ENCODE measurements at places on chromosomes 3 and 15.

GRCh38 chr3:182618085-182618732, 175.1 kb upstream of the ATP11B start:
- DNase-seq: peak; percentile 3

GRCh38 chr3:85627932-85628331, 669.1 kb downstream of the CADM2 start:
- DNase-seq: no peak

GRCh38 chr3:16795581-16795980, 89.2 kb upstream of the PLCL2 start:
- DNase-seq: no peak

DNA sequence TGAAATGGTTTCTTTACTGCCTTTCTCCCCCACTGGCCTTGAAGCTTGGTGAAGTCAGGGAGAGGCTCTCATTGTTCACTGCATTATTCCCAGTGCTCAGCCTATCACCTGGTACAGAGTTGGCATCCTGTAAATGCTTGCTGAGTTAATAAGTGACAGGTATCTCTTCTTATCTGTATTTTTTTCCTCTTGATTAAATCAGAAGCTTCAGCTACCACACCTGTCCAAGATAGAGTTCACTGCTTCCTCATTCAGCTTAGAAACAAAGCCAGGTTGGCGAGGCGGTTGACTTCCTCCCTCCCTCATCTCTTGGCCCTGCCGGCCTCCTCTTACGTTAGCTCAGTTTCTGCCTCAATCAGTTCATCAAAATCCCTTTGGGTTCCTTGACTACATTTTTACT, 142.8 kb downstream of the LIPC start:
- DNase-seq: no peak

DNA sequence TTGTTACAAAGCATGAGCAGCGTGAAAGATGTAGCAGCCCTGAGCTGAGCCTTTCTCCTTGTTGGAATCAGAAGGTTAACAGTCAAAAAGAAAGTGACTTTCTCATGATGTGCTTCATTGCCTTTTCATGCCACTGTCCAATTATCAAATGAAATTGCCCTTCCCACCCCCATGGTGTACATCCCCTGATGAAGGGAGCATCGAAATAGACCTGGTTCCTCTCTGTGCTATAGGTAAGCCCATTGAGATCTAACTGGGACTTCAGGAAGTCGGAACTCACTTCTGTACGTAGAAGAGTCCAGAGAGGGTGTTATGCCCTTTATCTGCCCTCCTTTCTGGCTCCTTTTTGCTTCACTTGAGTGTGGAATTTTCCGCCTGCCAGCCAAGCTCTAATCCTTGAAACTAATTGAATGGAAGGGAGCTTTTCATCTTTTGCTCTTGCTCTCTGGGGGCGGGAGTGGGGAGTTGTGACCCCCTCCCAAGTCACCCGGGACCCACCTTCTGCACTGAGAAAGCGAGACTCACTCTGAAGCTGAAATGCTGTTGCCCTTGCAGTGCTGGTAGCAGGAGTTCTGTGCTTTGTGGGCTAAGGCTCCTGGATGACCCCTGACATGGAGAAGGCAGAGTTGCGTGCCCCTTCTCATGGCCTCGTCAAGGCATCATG, 20.9 kb downstream of the ABHD6 start:
- no peak for DNase-seq

- no peak for DNase-seq
Measured at GRCh38 chr3:163878396-163878795, 1199.9 kb downstream of the SI start.
